RPMI8226 (cell line): ENCODE measurements at places on chromosomes 4 and X.
A peak's percentile ranks its signal among the peaks of the same experiment; 100 is the strongest.

DNA sequence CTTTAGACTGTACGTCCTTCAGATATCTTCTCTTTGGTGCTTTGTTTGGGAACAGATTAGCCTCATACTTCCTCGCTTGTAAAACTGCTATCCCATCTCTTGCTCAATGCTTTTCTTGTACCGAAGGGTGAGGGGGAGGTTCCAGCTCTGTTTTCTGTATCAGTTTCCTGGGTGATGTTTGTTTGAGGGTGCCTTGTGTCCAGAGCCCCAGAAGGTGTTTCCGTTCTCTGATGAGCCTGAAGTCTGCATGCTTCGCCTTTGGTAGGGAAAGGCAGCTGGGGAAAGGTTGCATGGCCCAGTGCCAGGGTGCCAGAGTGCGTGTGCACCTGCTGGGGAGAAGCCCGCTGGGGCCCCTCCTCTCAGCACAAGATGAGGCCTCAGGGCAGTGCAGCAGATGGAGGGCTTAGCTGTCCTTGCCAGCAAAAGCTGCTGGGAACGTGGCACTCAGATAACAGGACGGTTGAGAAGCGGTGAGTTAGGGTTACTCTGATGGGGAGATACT is 73.7 kb downstream of the TBL1X start:
- no peak for DNase-seq

- no peak for DNase-seq
These were observed 103.2 kb upstream of the PSAPL1 start for GRCh38 chr4:7537853-7538400.

GRCh38 chrX:21699136-21699535 is 41.0 kb upstream of the KLHL34 start:
- DNase-seq, result no peak

DNA sequence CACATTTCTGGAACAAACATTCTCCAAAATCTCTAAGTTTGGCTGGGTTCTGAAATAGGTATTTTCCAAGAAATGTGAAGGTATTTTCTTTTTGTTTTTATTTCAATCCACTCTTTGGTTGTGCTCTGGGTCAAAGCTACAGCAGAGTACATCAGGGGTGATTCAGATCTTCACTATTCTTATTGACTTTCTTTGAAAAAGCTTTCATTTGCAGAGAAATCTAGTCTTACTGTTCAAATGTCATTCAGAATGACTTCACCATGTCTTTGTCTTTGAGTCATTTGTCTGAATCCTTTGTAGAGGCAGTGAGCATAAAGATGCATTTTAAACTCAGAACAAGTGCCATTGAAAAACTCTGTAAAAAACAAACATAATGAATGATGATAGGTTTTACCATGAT is 547.2 kb upstream of the ADGRL3 start:
- DNase-seq, result no peak

DNA sequence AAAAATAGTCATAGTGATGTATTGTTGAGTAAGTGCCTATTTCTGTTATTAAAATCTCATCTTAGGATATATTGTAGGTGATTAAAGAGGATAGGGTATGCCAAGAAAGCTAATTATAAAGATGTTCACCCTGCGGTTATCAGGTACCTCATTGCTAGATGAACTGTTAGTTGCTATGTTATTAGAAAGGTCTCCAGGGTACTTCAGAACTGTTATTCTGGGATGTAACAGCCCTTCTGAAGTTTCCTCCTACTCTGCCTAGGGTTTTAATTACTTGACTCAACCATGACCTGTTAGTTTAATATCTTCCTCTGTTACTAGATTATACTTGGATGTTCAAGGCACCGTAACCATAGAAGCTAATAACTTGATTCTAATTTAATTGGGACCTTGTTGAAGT is 15.4 kb downstream of the TMPRSS11E start:
- DNase-seq, result no peak

- DNase-seq, result no peak
These were observed 54.0 kb upstream of the CHRNA9 start for GRCh38 chr4:40281099-40281498.

GRCh38 chr4:75698963-75699228 is 25.5 kb upstream of the USO1 start:
- DNase-seq, result no peak

- no peak for DNase-seq
These were observed 466.0 kb downstream of the INPP4B start for GRCh38 chr4:142380052-142380602.

DNA sequence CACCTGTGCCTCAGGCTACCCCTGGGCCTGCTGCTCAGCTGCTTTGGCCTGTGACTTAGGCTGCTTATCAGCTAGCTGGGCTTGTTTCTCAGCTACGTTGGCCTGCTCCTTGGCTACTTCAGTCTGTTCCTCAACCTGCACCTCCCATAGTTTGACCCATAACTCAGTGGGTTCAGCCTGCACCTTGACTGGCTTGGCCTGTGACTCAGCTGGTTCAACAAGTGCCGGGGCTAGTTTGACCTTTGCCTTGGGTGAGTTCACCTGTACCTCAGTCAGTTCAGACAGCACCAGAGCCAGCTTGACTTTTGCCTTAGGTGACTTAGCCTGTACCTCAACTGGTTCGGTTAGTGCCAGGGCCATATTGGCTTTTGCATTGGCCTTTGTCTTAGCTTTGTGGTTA is 171.2 kb downstream of the MSN start:
- DNase-seq, result no peak

GRCh38 chr4:153529646-153530045 is 63.5 kb downstream of the TMEM131L start:
- DNase-seq, result no peak

DNA sequence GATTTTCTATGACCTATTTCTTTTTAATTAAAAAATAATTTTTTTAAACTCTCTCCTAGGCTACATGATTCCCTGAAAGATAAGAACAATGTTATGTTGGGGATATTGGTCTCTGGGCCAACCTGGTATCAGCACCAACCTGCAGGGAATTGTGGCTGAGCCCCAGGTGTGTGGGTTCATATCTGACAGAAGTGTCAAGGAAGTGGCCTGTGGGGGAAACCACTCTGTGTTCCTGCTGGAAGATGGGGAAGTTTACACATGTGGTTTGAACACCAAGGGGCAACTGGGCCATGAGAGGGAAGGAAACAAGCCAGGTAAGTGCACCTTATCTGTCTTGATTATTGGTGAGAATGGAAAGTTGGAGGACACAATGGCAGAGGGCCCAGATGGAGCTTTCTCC is 13.5 kb downstream of the HERC3 start:
- no peak for DNase-seq

GRCh38 chr4:87835197-87835596 is 2.4 kb downstream of the MEPE start:
- DNase-seq, result no peak

DNA sequence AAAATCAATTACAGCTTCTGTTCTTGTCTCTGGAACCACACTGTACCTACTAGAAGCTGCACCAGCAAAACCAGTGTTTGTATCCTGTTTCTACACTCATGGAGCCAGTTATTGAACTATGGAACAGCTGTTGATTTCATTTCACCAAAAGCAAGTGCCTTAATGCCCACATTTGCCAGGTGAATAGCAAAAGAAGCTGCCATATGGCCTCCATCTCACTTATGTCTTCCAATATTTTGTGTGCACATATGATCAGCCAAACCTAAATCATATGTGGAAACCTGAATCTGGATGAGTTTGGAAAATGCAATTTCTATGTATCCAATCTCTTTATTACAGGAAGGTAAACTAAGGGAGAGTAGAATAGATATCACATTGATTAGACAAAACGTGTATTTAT is 415.8 kb upstream of the GRID2 start:
- no peak for DNase-seq

DNA sequence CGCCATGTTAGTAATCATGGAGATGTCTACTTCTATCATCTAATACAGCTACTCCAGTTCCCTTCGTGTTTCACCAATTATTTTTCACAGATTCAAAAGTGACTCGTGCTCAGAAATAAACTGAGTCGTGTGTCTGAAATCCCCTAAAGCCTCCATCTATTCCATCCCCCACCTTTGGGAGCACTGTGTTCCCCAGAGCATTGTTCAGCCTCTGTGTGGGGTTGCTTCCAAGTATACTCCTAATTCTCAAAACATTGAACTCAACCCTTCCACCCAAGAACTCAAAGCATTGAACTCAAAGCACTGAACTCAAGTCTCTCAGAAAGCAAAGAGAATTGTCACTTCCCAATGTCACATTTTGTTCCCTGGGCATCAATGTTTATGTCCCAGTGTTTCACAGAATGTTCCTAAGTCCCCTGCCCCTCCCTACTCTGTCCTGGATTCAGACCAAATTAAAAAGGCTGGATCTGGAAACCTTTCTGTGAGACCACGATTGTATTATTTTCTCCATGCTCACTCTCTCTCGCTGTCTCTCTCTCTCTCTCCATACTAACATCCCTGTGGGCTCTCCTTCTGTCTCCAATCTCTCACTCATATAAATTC is 138.5 kb upstream of the QRFPR start:
- DNase-seq, result no peak

DNA sequence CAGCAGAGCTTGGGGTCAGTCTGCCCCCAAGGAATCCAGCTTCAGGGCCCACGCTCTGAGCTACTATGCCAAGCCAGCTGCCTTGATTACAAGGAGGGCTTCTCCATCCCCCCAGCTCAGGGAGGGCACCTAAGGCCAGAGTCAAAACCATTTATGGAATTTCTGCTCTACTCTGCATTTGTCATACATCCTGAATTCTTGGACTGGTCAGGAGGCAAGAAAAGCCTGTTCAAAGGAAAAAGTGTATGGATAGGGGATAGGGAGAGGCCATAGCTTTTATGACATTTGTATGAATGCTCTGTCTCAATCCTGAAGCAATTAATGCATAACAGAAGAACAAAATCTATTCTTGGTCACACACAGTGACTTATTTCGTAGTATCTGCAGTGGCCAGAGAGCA is 32.2 kb downstream of the EDNRA start:
- DNase-seq, result no peak

DNA sequence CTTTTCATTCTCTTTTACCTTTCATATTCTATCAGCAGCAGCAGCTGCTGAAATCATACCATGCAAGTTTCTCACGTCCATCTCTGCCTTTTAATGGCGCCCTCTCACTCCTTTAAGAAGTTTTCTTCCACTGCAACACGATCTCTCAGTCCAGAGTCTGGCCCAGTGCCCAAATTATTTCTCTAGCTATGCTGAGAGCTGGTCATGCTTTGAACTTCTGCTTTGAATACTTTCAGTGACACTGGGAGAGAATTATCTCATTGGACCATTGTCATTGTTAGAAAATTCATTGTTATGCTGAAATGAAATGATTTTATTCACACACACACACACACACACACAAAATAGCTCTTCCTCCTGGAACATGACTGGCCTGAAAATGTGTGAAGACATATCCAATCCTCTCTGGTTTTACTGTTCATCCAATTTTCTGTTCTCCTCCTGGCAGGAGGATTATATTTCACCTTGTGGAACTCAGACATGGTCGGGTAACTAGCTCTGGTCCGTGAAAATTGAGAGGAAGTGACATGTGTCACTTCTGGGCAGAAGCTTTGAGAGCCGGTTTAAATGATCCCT is 1.3 kb upstream of the PDHA1 start:
- peak; percentile 46 for DNase-seq

DNA sequence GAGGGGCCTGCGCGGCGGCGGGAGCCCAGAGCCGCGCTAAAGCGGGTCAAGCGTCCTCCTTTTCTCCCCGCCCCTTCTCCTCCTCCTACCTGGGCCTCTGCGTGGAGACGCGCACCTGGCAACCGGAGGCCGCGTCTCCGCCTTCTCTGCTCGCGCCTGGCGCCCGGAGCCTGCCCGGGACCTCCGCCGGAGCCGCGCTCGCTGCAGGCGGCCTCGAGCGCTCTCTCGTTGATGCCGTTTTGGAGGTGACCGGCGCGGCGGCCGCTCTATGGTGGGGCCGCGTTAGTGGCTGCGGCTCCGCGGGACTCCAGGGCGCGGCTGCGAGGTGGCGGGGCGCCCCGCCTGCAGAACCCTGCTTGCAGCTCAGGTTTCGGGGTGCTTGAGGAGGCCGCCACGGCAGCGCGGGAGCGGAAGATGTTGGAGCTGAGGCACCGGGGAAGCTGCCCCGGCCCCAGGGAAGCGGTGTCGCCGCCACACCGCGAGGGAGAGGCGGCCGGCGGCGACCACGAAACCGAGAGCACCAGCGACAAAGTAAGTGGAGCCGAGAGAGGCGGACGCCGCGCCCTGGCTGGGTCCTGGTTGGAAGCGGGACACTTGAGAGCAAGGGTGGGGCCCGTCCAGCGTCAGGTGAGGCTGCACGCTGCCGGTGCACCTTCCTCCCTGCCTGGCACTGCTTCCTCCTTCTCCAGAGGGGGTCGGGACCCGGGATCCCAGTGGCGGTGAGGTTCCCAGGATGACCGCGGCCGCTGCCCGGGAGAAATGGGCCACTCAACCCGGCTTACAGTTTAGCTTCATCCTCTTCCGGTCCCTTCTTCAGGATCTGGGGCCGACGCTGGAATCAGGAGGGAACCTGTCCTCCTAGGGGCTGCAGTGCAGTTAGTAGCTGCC is at the start of gene CDS1:
Gene CDS1, plus strand, starts transcription at position 140 of the 888 bp plus-strand sequence. Its CDS starts 275 bp downstream, at position 415.
- DNase-seq, result peak; percentile 40

DNA sequence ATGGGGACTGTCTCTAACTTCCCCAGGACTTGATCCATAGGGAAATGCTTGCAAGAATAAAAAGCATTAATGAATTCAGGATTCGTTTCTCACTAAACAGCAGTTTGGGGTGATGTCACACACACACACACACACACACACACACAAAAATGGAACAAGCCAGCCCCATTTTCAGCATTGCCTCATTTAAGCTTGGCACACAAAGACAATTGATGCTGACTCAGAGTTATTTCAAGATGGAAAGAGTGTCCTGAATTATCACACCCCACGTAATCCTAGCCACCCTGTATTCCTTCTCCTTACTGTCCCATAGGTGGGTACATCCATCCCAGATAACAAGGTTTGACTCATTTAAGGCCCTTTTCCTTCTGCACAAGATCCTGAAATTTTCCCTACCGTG is 345.1 kb upstream of the HS3ST1 start:
- DNase-seq, result no peak

DNA sequence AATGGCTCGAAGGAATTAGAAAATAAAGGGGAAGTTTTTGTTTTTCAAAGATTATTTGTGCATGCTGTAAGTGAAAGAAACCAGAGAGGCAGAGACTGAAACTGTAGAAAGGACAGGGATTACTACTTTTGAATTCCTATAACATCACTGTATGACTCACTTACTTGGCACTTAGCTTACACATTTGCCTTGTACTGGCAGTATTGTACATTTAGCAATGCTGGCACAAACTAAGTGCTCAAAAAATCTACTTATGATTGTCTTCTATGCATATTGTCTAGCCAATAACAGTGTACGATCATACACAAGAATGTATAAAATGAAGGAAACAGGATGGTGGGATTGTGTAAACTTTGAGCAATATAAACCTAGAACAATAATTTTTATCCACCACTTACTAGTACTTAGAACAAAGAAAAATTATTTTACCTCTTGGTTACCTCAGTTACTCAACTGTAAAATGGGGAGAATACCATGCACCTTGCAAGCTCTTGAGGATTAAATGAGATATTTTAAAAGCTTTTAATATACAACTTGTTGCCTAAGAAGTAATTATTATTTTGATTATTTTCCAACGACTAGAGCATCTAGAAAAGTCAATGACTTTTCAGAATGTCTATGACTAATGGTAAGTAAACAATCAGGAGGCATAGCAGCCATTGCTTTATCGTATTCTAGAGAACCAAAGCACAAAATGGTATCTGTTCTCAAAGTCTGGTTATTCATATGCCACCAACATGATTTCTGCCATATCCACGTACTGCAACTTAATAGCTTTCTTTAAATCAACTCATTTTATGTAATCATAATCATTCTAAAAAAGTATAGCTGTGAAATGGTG is 4.7 kb downstream of the FAM120C start:
- no peak for DNase-seq
